ENCODE measurements at places on chromosomes 5 and 9.

DNA sequence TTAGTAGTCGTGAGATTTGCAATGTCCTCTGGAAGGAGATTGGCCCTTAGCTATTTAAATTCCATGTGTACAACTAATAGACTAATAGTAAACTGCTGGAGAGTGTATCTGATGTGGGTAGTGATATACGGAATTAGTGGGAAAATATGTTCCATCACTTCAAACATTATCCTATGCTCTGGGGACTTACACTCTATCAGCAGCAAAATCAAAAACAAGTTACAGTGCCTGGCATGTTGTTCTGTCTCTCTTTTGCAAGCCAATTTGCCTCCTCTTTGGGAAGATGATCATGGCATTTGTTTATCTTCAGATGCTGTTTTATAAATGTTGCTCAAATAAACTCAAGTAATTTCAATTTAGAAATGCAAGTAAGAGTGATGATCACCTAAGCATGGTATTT lies 311.9 kb upstream of the ACO1 start:
- DNase-seq, result no peak

GRCh38 chr9:136124976-136125692 lies 6.5 kb upstream of the TMEM250 start:
- DNase-seq, result no peak

- DNase-seq, result no peak
These were observed 119.4 kb upstream of the FOXD4L5 start for GRCh38 chr9:65404232-65405006.

DNA sequence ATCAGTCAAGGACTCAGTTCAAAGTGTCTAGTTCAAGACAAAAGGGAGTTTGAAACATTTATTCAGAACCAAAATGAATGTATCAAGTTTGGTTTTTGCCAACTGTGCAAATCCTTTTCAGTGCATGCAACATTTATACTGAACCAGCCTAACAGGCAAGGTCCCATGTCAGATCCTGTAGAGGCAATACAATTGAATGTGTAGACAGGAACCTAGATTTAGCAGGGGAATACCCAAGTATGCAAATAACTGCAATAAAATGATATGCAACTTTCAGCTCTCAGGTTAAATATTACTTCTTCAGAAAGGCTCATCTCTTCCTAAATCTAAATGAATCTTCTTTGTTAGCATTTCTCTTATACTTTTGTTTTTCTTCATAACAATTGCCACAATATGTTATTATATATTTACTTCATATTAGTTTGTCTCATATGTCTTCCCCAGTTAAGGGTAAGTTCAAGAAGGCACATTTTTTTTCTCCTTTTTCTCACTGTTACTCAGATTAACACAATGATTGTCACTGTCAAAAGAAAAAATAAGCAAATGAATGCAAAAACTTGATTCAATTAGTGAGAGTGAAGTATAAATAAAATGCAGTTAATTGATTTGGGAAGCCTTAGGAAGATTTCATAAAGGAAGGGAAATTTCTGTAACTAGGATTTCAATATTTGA lies 163.9 kb upstream of the RASA1 start:
- DNase-seq, result no peak

- DNase-seq, result no peak
These were observed 264.9 kb downstream of the TLE1 start for GRCh38 chr9:81424431-81424830.

- no peak for DNase-seq
These were observed 58.3 kb upstream of the SPATA31E1 start for GRCh38 chr9:87824216-87824875.

DNA sequence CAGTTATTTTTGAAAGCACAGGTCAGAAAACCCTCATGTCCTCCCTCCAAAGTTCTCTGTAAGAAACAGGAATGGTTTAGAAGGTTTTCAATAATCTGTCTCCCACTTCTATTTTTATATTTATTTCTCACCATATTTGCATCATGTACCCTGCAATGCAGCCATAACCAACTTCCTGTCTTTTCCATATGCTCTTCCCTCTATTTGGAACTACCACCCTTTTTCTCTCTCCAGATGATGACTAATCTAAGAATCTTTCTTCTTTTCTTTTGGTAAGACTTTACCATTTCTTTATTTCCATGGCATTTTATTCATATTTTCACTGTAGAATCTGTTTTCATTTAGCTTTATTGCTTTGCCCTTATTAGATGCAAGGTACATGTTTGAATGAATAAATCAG lies 33.9 kb downstream of the MAN2A1 start:
- DNase-seq, result no peak

DNA sequence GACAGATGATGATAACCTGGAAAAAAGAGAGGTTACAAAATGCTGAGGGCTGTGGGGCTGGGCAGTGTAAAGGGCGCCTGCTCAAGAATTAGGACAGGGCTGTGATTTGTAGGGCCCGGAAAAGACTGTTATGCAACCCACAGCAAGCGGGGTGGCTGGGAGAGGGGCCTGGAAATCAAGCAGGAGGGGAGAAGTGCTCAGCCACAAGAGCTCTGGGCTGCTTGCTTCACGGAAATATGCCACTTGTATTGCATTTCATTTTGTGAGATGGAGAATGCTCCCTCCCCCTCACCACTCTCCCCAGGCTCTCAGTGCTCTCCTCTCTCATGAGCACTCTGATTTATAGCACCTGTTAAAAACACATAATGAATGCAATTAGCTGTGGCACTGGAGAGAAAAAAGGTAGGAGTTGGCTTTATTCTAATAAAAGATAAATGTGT lies 8.4 kb upstream of the HAND1 start:
- DNase-seq, result no peak

DNA sequence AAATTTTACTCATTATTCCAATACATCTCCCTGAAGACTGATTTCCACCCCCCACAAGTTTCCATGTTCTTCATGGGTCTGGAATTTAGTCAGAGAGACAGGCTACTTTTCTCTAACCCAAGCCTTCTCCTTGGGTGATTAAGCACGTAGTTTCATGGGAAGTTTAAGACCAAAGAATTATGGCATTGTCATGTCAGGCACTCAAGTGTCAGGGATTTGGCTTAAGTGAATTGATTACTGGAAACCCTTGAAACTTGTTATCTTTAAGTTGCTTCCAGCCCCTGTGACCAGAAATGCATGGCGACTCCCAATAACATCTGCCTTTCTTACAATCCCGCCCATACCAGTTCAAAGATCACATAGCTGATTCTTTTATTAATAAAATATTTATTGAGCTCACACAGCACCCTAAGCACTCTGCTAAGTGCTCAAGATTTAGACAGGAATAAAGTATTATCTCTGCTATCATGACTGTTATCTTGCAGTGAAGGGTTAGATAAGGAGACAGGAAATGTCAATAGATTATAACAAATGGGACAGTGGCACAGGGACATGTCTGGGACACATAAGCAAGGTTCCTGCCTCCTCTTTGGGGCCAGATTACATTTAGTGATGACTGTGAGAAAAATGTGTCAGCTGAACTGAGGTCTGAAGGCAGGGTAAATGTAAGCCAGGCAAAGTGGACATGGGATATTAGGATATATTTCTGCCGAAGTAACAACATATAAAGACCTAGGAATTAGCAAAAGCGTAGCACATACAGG lies 241.2 kb upstream of the TNC start:
- no peak for DNase-seq

DNA sequence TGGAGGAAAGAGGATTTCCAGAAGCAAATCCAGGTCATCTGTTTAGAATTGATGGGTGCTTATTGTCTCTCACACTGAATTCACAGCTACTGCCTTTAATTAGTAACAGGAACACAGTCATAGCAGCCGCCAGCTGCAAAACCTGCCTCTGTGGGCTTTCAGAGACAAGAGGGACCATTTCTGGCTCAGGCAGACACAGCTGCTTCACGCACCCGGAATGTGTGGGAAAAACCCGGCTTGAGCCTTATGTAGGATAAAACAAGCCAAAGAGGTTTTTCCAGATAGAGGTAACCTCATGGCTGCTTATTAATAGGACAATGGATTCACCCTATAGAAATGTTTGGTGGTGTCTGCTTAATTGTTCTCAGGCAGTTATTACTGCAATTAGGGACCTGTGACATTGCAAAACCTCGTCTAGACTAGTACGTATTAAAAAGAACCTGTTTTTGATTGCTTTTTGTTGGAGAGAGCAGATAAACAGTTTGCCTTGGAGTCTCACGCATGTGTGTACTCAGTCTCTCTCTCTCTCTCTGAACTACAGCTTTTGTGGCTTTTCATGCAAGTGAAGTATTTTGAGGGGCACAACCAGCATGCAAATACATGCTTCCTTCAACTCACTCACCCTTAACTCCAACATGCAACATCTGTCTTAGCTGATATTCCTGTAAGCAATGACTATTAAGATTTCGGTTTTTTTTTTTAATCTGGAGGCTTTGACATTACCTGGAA lies 302.7 kb downstream of the PLK2 start:
- DNase-seq, result no peak

GRCh38 chr5:118723021-118723338 lies 265.4 kb downstream of the DTWD2 start:
- no peak for DNase-seq

GRCh38 chr9:117080765-117081390 lies 334.0 kb downstream of the ASTN2 start:
- no peak for DNase-seq

DNA sequence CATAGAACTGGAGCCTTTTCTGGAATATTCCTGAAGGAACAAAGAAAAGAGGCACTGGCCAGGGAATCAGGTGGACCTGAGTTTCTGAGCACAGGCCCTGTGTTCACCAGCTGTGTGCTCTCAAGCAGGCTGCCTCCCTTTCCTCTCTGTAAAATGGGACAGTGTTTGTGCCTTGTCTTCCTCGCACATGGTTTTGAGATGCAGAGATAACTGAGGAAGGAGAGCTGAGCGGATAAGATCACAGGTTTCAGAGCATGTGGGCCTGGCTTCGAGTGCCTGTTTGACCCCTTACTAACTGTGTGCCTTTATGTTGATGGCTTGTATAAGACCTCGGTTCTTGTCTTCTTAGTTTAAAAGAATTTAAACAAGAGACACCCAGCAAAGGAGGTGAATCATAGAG lies 46.2 kb upstream of the HAND1 start:
- no peak for DNase-seq

- DNase-seq, result no peak
These were observed 159.8 kb downstream of the ADGRV1 start for GRCh38 chr5:90718387-90718786.

DNA sequence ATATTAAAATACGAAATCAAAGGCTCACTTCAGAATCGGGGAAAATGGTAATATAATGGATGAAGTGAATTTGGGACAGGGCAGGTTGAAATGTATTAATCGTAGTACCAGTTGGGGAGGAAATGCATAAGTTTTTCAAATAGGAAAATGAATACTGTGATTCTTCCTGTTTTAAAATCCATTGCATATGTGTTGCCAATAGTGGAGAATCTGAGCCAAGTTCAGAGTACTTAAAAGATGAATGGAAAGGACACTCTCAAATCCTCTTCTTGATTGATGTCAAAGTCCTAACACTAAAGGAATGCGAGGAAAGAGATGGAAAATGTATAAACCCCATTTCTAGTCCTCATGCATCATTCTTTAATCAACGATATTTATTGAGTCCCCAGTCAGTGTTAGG lies 160.9 kb upstream of the CCNG1 start:
- DNase-seq, result no peak

GRCh38 chr9:81556923-81557322 lies 132.4 kb downstream of the TLE1 start:
- DNase-seq, result no peak

DNA sequence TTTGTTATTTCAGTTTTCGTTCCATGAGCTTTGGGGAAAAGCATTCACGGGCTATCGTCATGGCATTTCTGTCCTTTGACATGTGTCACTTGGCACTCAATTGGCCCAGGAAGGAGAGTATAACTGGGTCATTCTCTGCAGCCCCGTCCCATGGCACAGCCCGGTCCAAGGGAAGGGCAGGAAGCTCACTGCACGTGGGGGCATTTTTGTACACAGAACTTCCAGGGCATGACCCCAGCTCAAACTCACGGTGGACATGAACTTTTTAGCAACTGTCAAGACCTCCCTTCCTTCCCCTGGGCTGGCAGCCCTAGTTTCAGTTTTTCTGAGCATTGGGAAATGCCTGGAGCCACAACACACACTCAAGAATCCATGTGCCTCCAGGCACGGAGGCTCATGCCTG lies 161.6 kb upstream of the PANK3 start:
- no peak for DNase-seq

DNA sequence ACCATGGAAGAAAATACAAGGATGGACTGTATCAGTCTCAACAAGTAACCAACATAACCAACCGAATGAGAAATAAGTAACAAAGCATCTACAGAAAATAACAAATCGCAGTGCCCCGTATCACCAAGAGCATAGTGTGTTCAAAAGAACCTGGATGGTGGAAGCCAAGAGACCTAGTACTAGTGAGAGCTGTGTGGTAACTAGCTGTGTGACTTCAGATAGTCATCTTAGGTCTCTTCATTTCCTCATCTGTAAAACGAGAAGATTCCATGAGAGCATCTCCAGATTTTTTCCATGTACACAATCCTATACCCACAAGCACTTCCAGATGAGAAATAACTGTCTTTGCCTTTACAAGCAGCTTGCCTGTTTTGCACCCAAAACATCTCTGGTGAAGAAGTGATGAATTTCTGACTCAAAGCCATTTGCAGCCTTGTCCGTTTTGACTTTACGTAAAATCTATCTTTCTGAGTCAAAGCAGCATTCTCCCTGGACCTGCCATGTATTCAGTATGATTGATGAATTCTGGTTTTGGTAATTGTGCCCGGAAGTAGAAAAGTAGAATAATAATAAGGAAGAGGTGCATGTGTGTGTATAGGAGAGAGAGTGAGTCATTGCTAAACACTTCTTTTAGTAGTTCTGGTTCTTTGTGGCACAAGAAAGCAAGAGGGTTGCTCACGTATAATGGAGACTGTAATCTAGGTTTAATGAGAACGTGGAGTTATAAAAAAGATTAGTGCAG lies 41.0 kb downstream of the AOPEP start:
- DNase-seq, result no peak

DNA sequence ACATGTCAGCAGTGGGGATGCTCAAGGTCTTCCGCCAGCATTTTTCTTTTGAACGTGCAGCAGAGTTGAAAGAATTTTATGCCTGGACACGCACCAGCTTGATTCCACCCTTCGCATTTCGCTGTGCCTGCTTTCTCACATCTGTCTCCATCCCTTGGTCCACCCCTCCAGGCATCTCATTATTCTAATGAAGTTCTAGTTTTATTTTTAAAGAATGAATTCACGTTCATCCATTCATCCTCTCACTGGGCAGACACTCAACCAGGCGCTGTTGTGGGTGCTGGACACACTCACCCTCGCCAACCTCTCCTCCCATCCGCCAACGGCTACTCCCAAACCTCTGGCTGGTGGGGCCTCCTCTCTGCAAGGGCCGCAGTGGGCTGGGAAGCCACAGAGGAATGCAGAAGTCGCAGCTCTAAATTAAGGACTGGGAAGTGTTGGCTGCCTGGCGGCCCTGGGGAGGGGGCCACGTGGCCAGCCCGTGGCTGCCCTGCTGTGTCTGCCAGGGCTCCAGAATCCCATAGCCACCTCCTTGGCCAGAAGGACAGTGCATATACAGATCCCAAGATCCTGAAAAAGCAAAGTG lies 6.7 kb downstream of the SUSD3 start:
- no peak for DNase-seq

Measured in stimulated activated naive CD8-positive, alpha-beta T cell treated with anti-CD3 and anti-CD28 coated beads, Interleukin-15, amount 100 ng/mL, for 72 hours (primary cell).